ENCODE measurements at places on chromosomes 3 and 15.

- no peak for DNase-seq
Observed at GRCh38 chr3:43418601-43419272, 132.4 kb downstream of the SNRK start.

- peak; percentile 58 for DNase-seq
Observed at GRCh38 chr3:127074900-127075360, 92.0 kb downstream of the PLXNA1 start.

- DNase-seq, result no peak
Observed at GRCh38 chr3:40290396-40290795, 19.1 kb upstream of the EIF1B start.

GRCh38 chr15:89669941-89670340, 9.2 kb downstream of the PLIN1 start:
- DNase-seq, result no peak

GRCh38 chr15:80967451-80967850, 22.2 kb downstream of the MESD start:
- DNase-seq, result peak; percentile 71
